ENCODE measurements at places on chromosomes 12 and 14.

- peak; percentile 18 for DNase-seq
Measured at GRCh38 chr12:12425616-12426015, 68.7 kb downstream of the BORCS5 start.

- no peak for DNase-seq
Measured at GRCh38 chr14:96589577-96589976, 87.4 kb downstream of the PAPOLA start.

DNA sequence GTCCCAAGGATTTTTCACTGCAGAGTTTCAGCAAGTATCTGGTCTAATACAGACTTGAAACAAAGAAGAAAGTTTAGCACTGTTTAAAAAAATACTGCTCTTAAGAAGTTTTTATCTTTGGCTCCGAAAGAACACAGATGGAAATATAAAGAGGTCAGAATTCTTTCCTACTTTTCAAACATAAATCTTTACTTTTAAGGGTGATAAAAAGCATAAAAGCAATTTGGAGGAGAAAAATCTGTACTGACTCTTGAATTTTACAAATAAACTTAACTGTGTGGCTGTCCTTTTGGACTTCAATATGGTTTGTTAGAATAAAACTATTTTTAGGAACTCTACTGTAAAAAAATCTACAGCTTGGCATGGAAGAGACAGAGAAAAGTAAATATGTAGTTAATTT is 27.6 kb upstream of the ISM2 start:
- no peak for DNase-seq

- peak; percentile 18 for DNase-seq
Measured at GRCh38 chr14:46344327-46344937, 307.1 kb downstream of the RPL10L start.

DNA sequence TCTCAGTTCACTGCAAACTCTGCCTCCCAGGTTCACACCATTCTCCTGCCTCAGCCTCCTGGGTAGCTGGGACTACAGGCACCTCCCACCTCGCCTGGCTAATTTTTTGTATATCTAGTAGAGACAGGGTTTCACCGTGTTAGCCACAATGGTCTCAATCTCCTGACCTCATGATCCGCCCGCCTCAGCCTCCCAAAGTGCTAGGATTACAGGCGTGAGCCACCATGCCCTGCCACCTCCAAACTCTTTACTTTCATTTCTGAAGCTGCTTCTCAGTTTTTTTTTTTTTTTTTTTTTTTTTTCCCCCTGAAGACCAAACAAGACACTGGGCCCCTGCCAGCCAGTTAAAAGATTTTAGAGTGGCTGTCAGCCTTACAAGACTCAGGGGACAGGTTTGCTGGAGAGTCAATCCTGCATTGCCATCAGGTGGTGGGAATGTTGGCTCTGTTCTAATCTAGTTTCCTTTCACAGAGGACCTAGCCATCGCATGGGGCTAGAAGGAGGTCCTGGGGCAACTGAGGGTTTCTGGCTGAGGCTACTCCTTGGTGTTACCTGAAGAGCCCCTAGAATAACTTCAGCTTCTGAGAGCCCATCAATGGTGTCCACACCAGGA is 37.4 kb upstream of the HIGD1C start:
- DNase-seq = peak; percentile 52

GRCh38 chr12:80374615-80375014 is 69.4 kb upstream of the PTPRQ start:
- no peak for DNase-seq

- peak; percentile 28 for DNase-seq
Measured at GRCh38 chr12:110498984-110499706, 2.8 kb downstream of the VPS29 start.

DNA sequence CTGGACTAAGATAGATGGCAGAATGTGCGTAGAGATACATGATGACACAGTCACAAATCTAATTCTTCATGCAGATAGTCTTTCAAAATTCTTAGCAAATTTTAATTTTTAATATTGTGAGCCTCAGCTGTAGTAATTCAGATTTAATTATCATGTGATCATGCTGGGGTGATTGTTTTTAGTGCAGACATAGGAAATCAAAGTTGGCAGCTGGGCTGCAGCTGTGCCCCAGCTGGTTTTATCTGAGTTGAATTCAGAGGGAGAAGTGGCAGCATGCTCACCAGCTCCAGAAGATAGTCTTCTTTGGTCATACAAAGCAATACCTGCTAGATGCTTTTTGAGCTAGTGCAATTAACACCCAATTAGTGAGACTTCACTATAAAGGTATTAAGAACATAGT is 292.9 kb downstream of the RAD51B start:
- DNase-seq = no peak

GRCh38 chr12:23008623-23009022 is 383.7 kb downstream of the ETNK1 start:
- no peak for DNase-seq

DNA sequence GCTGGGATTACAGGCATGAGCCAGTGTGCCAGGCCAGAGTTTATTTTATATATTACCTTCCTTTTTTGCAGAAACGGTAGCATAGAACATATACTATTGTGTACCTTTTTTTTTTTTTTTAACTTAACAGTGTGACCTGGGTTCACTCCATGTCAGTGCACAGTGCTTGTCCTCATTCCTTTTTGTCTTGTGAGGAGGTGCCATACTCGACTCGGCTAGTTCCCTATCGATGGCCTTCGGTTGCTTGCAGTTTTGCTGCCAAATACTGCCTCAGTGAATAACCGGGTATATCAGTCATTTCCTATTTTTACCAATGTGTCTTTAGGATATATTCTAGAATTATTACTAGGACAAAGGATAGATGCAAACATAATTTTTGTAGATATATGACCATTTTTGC is 36.8 kb downstream of the ZNF664 start:
- DNase-seq = no peak

GRCh38 chr12:13075786-13076570 is 27.5 kb downstream of the GSG1 start:
- DNase-seq = no peak

DNA sequence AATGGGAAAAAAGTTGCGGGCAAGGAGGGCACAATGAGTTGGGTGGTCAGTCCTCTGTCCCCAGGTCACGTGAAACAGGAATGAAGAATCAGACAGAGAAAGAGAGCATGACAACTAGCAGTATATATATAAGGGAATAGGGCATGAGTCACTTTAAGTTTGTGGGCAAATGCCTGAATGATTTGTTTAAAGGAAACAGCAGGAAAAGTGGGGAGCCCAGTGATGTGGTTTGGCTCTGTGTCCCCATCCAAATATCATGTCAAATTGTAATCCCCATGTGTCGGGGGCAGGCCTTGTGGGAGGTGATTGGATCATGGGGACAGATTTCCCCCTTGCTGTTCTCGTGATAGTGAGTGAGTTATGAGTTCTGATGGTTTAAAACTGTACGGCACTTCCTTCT is 195.3 kb upstream of the IGF1 start:
- no peak for DNase-seq

DNA sequence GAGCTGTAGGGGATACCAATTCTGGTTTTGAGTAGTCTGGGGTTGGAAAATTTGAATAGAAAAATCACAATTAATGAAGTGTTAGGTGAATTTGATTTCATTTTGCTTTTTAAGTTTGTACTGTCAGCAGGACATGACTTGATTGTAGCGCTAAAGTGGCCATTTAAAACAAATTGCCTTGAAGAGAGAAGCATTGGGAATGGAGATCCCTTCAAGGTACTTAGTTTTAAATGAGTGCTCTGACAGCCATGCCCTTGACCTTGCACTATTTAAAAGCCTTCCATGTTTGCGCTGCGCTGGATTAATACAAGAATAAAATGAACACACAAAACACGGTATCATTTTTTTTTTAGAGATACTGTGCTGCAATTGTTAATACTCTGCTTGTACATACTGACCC is 345.9 kb downstream of the NAV3 start:
- DNase-seq = no peak

GRCh38 chr14:28690029-28690692 is 76.4 kb upstream of the FOXG1 start:
- no peak for DNase-seq

DNA sequence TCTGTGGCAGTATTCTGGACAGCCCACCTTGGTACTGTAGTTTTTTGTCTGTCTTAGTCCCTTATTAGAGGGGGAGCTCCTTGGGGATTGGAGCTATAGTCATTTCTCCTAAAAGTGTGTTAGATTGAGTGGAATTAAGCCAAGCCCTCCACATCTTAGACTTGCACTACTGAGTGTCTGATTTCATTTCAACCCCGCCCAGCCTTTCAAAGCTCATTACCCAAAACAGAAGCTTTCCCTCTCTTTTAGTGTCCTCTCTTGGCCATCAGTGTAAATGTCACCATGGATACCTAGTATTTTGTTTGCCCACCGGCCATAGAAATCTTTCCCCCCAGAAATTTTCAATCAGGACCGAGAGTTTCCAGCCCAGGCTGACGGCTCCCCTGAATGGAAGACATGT is 74.5 kb downstream of the LRRC74A start:
- no peak for DNase-seq

GRCh38 chr12:45994736-45995135 is 4.4 kb upstream of the SCAF11 start:
- DNase-seq = peak; percentile 29

Data from T47D (cell line).